ENCODE measurements at places on chromosomes 7 and 10.

- no peak for DNase-seq
Observed at GRCh38 chr10:129761981-129762956, 201.8 kb downstream of the EBF3 start.

DNA sequence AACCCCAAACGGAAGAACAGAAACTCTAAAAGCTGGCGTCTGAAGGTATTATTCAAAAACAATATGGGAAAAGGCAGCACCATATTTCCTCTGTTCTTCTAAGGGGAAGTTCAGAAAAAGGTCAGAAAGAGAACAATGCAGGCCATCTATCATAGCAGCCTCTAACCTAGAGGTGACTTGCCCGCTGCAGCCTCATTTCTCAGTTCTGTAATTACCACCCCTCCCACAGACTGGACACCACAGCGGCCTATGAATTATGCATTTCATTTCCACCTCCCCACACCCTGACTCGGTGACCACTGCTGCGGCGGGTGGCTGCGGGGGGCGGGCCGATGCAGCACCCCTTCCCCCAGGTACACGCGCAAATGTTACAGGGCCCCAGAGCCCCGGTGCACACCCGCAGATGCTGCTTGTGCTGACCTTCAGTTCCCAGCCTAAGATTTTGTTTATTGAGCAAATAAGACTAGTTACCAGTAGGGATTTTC is 125.5 kb downstream of the CLEC2L start:
- no peak for DNase-seq

DNA sequence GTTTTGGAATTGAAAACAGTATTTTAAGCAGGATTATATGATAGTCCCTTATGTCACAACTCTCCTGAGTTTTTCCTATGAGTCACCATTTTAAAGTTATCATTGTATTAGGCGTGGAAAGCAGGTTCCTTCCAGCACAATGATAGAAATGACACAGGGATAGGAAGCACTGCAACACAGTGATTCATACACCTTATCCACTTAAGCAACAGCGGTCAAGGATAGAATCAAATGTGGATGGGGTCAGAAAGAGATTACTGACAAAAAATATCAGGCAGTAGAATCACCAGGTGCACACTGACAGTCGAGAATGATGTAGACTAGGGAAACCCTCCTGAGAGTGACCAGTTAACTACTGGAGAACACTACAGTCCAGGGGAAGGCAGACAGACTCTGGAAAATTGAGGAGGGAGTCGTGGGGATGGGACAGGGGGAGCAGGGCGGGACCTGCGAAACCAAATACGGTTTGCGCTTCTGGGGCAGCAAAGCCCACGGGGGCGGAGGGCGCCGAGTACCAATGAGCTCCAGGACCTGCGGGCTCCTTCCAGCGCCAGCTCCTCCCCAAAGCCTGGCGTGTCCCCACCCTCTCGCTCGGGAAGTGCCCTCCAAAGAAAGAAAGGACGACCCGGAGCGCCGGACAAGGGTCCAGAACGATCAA is 479 bp downstream of the PNPLA8 start:
- DNase-seq: peak; percentile 91

GRCh38 chr7:115805458-115805857 is 225.1 kb downstream of the TFEC start:
- DNase-seq: peak; percentile 30

DNA sequence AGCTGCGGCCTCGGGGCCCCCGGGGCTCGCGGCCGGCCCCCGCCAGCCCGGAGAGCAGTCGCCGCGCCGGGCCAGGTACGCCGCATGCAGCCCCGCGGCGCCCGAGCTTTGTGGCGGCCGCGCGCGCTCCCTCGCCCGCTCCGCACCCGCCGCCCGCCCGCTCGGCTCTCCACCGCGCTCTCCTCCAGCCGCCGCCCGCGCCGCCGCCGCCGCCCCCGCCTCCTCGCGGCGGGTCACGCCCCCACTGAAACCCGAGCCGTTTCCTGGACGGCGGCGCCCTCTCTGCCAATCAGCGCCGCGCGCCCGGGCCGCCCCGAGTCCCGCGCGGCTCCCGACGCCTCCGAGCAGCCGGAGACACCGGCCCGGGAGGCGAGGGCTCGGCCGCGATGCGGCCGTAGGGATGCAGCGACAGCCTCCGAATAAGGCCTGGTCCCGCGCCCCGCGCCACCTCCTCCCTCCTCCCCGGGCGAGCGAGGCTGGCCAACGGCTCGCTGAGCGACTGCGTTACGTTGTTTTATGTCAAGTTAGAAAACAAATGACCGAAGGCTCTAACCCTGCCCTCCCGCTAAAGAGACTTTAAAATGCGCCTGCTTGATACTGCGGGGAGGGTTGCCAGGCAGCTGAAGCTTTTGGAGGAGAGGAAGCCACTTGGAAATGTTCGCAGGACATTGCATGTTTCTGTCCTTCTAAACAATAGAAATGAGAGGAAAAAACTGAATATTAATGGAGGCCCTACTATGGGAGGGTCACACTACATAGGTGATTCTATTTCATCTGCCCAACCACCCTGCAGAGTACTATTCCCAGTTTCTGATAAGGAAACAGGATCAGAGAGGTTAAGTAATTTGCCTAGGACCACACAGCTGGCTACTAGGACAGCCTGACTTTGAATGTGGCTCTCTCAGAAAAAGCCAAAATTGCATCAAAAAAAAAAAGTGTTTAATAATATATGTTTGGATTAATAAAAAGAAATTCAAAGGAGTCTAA is at the start of gene FGFR2:
FGFR2 (minus strand) TSS at position 182 of the 987 bp plus-strand sequence. CDS start 4,627 bp downstream, outside the sequence.
- peak; percentile 63 for DNase-seq

DNA sequence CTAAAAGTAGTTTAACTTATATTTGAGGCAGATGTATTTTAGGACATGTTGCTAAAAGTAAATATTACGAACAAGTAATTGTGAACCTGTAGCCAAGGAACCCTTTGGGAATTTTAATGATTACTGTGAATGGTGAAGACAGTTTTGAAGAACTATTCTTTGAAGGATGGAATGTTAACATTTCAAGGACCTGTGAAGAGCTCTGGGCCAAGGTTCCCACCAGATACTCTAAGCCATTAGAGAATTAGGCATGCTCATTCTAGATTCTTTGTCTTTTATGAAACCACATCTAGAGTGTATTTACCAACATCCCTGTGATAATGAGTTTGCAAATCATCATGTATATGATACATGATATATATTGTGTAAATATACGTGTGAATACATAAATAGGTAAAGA is 99.8 kb downstream of the SEPTIN7 start:
- no peak for DNase-seq

GRCh38 chr7:103466814-103467213 is 20.8 kb upstream of the SLC26A5 start:
- DNase-seq: no peak

DNA sequence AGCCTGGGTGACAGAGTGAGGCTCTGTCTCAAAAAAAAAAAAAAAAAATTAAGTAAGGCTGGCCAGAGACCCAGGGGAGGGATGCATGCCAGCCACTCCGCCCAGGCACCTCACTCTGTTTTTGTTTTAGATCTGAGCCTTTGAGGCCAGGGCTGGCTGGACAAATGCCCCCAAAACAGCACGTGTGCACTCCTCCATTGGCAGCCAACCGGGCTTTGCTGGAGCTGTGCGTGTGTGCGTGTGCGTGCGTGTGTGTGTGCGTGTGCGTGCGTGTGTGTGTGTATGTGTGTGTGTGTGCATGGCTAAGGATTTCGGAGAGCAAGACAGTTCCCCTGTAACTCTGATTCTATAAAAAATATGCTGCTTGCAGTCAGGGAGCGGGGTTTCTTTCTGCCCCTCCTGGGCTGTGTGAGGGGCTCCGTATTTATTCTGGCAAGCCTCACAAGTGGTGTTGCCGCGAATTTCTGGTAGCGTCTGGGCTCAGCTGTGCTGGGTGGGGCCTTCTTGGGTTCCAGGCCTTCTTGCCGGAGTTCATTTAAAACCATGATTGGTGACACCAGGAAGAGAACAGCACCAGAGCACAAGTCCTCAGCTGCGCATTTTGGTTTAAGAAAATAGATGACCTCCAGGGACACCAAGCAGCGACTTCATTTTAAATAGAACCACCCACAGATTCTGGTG is 28.1 kb upstream of the UNCX start:
- no peak for DNase-seq

GRCh38 chr7:38413784-38414183 is 140.3 kb upstream of the TARP start:
- DNase-seq: no peak

GRCh38 chr7:2954433-2954853 is 89.2 kb downstream of the CARD11 start:
- no peak for DNase-seq

DNA sequence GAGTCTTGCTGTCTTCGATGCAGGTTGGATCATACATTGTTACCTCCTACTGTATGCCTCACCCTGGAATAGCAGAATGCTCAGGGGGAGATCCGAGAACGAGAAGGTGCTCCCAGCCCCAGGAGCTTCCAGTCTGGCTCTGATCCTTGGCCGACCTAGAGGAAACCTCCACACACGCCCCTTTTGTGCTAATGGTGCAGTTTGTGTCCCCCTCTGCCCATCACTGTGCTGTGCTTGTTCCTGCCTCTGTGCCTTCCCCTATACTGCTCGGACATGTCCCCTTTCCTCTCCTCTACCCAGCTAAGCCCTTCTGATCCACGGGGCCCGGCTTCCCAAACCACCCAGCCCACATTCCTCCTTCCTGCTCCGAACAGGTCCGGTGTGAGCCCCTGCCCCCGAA is 32.5 kb downstream of the ZNF775 start:
- DNase-seq: no peak

DNA sequence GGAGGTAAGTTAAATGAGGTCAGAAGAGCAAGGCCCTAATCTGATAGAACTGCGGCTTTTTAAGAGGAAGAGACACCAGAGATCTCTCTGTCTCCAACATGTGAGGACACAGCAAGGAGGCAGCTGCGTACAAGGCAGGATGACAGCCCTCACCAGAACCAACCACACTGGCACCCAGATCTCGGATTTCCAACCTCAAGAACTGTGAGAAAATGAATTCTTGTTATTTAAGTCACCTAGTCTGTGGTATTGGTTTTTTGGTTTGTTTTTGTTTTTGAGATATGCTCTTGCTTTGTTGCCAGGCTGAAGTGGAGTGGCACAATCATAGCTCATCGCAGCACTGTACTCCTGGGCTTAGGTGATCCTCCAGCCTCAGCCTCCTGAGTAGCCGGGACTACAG is 127.2 kb downstream of the DLG5 start:
- no peak for DNase-seq

DNA sequence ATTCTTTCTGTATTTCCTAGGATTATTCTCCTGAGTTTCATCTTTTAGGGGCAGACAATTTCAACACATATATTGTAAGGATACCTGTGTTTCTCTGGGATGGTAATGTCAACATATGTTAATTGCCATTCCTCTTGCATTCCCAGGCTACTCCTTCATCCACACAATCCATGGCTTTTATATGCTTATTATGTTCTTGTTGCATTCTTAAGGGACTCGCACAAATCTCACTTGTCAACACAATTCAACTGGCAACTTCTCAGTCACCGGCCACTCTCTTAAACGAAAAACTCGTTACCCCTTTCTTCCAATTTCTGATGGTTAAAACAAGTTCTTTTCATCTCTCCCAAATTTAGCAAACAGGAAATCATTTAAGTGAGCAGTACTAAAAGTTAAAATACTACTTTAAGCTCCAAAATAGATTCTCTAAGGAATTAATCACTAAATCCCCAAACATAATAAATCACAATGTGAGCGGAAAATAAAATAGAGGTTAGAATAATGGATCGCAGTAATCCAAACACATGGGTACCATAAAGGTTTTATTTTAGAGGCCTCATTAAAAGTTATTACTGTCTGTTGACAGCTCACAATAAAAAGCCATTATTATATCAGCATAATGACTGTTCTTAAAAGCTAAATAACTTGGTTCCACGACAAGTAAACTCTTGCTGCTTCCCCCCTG is 223.2 kb downstream of the ELMO1 start:
- DNase-seq: no peak

DNA sequence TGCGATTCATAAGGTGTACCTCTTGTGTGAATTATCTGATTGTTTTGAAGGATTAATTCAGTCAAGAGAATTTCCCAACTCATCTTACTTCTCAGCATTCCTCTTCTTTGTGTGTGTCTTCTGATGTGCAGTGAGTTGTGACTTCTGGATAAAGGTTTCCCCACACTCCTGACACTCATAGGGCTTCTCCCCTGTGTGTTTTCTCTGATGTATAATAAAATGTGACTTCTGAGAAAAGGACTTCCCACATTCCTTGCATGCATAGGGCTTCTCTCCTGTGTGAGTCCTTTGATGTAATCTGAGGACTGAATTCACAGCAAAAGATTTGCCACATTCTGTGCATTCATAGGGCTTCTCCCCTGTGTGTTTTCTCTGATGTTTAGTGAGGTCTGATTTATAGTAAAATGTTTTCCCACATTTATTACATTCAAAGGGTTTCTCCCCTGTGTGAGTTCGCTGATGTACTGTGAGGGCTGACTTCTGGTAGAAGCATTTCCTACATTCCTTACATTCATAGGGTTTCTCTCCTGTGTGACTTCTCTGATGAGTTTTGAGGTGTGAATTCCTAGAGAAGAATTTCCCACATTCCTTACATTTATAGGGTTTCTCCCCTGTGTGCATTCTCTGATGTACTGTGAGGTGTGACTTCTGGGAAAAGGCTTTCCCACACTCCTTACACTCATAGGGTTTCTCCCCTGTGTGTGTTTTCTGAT is 24.2 kb downstream of the ZNF25 start:
- DNase-seq: no peak

DNA sequence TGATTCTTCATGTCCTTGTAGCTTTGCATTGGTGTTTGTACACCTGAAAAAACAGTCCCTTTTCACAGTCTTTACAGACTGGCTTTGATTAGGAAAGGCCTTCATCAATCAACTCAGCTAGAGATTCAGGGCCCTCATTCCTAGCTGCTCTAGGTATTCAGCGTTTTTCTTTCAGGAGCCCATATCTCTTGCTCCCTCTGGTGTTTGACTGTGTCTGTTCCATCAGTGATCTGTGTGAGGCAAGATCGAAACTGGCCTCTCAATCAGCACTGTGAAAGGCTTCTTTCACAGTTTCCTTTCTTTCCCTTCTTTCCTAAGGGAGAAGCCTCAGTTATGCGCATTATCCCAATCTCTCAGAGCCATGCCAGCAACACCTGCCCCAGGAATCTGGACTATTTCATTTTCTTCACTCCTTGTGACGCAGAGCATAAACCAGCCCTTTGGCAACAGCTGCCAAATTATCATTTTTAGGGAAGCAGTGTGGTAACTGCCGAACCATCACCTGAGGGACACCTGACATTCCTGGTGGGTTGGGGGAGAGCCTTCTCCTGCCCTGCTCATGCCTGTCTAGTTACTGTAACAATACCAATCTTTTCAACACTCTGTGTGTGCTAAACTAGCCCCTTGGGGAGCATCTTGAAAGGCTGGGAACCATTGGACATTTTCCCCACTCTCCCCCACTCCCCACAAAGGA is 75.7 kb upstream of the CCDC71L start:
- DNase-seq: peak; percentile 43

GRCh38 chr7:105635197-105635596 is 53.9 kb upstream of the EFCAB10 start:
- no peak for DNase-seq

DNA sequence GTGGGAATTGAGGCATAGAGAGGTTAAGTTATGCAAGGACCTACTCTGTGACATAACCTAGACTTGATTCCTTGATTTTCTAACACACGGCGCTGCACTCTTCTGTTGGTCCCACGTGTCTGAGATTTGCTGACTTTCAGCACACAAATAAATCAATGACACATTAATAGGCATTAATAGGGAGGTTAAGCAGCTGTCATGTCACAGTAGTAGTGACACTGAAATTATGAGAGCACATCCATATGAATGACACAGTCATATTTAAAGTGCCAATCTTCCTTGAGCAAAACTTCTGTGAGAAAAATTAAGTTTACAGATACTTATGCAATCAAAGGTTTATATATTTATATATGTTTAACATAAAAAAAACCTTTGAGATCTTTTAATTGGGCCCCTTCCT is 805.4 kb upstream of the SORCS1 start:
- no peak for DNase-seq

Data from NCI-H1105 treated with DMSO at 0.1 percent for 48 hours (cell line).